ENCODE measurements at places on chromosomes 6 and 20. TPM values are rescaled to one million over a fixed set of nuclear protein-coding genes. Genes with fewer than 3 reads are reported as not detected.

DNA sequence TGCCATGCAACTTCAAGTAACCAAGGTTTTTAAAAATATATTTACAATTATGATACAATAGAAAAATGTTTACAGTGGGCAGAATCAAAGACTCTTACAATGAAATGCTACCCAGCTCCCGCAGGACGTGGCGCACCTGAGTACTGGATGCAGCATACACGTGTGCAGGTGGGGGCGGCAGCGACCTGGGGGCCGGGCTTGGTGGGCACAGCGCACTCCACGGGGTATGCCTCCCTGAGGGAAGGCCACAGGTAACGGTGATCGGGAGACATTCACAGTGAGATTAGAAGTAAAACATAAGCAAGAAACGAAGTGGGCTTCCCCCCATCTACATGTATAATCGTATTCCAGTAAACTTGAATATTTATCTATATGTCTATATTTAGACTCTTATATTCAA, 54.2 kb downstream of the WDR27 start:
- no peak for DNase-seq

- no peak for DNase-seq
Observed at GRCh38 chr6:84872996-84873723, 108.8 kb upstream of the TBX18 start.

DNA sequence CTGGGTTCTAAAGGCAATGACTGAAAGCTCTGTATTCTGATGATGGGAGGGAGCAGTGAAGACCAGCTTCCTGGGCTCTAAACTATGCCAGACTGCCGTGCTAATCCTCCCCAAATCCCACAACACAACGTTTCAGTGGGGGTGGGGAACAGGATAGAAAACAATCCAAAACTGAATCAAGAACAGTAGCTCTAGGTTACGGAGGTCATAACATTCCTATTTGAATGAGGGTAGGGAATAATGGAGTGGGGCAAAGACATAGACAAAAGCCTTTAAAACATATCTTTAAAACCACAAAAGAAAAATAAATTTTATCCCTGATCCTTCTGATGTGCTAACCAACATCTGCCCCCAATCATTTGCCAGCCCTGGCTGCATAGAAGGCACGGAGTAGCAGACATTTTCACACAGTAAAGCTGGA, 7.8 kb downstream of the USP49 start:
- no peak for DNase-seq

- no peak for DNase-seq
Observed at GRCh38 chr6:10343320-10343719, 71.6 kb downstream of the TFAP2A start.

DNA sequence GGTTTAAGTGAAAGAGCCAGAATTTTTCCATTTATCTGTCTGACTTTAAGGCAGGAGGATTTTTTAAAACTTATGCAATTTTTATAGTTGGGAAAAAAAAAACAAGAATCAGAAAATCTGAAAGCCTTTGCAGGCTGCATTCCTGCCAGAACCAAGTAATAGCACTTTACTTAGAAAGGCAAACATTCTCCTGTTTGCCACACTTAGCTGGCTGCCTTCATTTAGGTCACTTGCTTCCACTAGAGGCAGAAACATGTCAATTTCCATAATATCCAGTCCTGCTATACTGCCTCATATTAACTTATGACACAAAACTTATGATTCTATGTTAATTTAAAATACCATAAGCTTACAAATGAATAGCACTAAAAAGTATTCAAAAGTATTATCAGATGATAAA, 425.8 kb downstream of the FRK start:
- no peak for DNase-seq

DNA sequence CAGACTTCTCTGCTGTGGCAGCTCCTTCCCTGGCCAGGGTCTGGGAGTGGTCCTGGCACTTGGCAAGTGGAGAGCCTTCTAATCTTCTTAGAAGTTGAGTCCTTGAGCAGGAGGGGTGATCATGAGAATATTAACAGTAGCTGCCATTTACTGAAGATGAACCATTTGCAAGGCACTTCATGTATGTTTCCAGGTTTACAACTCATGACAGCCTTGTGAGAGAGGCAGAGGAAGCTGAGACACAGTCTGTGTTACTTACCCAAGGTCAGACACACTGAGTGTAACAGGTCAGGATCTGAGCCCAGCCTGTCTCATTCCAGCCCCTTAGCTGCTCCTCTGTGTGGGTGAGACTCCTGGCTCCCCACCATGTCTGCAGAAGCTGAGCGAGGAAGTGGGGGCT, 45.5 kb upstream of the SRF start:
- DNase-seq = no peak

GRCh38 chr6:100426241-100426640, 38.5 kb downstream of the SIM1 start:
- no peak for DNase-seq

DNA sequence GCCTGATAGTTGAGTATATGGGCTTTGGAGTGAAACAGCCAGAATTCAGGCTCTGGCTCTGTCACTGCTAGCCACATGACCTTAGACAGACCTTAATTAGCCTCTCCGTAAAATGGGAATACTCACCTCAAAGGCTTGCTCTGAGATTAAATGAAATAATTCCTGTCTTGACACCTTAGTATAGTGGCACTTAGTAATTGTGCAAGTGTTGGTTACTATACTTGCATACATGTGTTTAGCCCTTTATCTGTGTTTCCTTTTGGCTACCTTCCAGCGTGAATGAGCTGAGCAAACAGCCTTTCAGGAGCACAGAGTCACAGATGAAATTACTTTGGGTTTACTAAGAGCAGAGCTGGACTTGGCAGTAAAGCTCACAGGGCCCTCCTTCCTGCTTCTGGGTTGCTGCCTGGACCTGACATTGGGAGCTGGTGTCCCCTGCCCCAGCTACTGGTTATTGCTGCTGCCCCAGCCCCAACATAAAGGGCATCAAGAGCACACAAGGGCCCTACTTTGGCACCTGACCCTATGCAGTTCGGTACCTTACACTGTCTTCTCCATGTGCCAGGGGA, 32.8 kb downstream of the CD164 start:
- DNase-seq = no peak

DNA sequence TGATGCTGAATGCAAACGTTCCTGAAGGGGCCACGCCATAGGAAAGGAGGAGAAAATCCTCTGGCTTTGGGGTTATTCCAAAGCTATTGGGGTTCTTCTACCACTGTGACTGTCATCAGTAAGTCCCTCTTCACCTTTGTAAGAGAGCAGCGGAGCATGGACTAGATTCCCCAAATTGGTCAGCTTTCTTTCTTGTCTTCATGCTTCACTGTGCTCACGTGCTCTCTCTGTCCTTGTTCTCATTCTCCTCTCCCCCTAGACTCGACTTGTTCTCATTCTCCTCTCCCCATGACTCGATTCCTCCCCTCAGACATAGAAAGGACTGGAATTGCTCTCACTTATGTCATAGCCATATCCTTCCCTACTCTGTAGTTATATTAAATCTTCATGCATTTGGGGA, 54.8 kb upstream of the ADGRG6 start:
- DNase-seq = no peak

DNA sequence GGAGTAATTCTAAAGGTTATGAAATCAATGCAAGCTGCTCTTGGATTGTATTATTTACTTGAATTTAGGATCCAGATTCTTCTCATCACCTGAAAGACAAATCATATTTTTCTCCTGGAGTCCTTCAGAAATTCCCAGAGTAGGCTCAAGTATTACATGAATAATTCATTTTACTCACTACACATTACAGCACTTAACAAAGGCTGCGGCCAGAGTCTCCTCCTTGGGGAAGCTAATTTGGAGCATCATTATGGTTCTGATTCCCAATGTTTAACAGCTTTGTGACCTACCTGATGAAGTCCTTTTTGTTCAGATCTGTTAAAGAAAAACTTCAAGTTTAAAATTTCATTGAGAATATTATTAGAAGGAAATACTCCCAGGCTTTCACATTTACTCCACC, 28.7 kb downstream of the GRIK2 start:
- no peak for DNase-seq

DNA sequence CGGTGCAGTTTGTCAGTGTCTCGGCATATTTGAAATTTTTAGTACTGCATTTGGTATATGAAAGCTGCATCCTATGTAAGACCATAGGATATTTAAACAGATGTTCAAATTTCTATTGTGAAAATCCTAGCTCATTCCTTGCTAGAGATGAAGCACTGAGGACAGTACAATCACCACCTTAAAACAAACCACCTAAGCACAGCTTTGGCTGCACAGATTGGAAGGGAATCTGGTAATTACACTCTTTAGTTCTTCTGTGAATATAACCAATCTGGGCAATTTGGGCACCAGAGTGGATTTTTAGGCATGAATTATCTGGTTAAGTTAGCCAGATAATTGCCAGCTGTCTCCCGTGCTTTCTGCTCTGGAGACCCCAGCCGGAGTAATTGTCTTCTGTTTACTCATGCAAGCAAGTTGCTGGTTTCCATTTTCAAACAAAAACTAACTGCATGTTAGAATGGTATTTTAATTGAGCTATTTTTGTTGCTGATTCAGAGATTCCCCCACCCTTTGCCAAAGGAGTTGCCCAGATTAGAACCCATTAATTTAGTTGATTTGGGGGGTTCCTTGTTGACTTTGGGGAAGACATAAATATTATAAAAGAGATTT, 36.9 kb downstream of the E2F3 start:
- DNase-seq = no peak

DNA sequence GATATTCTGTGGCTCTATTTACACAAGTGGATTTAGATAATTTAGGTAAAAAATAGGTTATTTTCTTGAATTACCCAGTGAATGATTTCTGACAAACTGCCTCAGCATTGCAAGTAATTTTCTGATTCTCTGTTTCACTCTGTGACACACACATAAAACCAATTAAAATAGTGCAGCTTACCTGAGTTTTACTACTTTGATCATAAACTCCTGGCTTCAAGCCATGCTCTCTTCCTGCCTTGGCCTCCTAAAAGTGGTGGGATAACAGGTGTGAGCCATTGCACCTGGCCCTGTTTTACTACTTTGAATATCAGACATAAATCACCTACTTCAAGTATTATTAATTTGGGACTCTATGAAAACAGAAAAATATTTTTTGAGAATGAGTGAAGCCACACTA, 462.9 kb downstream of the ADGRB3 start:
- no peak for DNase-seq

DNA sequence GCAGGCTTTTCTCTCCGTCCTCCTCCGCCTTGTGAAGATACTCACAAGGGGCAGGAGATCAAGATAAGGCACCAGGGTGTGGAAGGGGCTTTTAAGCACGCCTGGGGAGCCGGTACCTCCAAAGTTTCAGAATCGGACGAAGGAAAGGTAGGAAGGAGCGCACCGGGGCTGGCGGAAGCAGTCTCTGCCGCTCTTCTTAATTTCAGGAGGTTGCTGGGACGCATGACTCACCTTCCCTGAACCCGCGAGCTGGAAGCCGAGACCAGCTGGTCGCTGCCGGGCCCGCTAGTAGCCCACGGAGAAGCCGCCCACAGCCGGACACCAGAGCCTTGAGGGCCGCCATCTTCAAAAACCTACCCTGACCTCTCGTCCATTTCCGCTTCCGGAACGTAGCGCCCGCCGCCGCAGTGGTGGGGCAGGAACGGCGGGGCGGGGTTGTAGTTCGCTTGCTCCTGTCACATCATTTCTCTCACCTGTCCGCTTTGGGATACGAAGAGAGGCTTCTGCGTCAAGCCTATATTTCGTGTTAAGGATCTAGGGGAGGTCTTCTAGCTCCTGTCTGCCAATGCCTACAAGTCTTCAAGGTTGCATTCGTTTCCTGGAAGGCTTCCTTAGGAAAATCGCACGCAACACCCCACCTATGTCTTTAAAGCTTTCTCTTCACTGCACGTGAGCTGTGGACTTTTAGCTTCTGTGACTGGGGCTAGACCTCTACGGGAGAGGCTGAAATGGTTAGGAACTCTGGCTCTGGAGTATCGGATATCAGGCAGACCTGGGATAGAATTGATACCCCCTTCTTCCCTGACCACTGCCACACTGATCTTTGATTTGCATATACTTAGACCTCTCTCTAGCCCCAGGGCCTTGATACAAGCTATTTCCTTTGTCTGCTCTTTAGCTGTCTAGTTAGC, at the start of gene MRPS18A:
Gene MRPS18A (minus strand): TSS at position 355 of the 911 bp plus-strand sequence. CDS start 12 bp downstream, at position 343.
- peak; percentile 75 for DNase-seq

FAM83C gene
- total RNA-seq = not detected

COL9A1 gene
- total RNA-seq = 0.66 TPM

PPIL1 gene
- total RNA-seq = 9.2 TPM

CRISP2 gene
- not detected for total RNA-seq

PPP1R3D gene
- 7.7 TPM for total RNA-seq

CNR1 gene
- total RNA-seq = 35.7 TPM
